ENCODE measurements at places on chromosomes 1 and 21.
A peak's percentile ranks its signal among the peaks of the same experiment; 100 is the strongest.

- no peaks in the 10 kb centered on the region for H3K27me3 ChIP-seq
- no peaks in the 10 kb centered on the region for H3K36me3 ChIP-seq
- no peaks in the 10 kb centered on the region for H3K4me1 ChIP-seq
- no peak overlapping the region for H3K4me3 ChIP-seq
- no peak for DNase-seq
Measured at GRCh38 chr1:79398501-79398900, 392.0 kb upstream of the ADGRL4 start.

DNA sequence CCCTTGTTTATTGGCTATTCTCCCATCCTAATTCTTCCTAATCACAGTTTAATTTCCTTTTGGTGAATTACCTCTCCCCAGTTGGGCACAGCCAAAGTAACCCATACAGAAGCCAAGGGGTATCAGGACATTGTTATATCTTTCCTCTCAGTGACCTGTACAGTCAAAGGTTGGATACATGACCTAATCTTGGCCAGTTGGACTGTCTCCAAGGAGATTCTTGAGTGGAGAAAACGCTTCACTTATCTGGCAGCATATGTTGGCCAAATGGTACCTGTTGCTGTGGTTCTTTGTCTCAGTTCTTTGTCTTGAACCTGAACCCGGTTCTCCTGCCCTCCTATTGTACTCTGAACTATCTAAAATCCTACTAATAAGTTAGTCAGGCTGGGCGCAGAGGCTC, 15.3 kb upstream of the TBCE start:
- no peak overlapping the region for H3K27ac ChIP-seq
- no peaks in the 10 kb centered on the region for H3K27me3 ChIP-seq
- H3K36me3 ChIP-seq, result no peaks in the 10 kb centered on the region
- DNase-seq, result no peak

- H3K4me1 ChIP-seq, result peaks cover 25% of the 10 kb centered on the region
- peak; percentile 64 for DNase-seq
- H3K27ac ChIP-seq, result peak overlapping the region; percentile 42
- no peak overlapping the region for H3K4me3 ChIP-seq
Measured at GRCh38 chr1:156726549-156727226, 1.6 kb upstream of the METTL25B start.

DNA sequence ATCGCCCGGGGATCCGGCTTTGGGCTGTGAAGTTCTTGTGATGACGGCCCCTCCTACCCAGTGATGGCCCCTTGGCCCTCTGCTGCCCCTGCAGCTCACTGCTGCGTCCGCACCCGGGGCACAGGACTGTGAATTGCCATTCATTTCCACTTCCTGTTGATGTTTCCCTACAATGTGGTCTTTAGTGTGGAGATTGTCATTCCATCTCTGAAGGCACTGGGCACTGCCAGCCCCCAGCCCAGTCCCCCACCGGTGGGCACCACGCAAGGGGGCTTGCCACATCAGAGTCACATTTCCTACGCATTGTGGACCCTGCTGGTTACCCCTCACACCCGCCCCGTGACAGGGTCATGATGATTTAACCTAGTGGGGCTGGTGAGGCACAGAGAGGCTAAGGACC, 2.5 kb upstream of the MX2 start:
- peaks cover 5% of the 10 kb centered on the region for H3K4me1 ChIP-seq
- DNase-seq, result no peak
- peak overlapping the region; percentile 87 for H3K27ac ChIP-seq
- H3K36me3 ChIP-seq, result no peaks in the 10 kb centered on the region
- no peaks in the 10 kb centered on the region for H3K27me3 ChIP-seq
- no peak overlapping the region for H3K4me3 ChIP-seq

DNA sequence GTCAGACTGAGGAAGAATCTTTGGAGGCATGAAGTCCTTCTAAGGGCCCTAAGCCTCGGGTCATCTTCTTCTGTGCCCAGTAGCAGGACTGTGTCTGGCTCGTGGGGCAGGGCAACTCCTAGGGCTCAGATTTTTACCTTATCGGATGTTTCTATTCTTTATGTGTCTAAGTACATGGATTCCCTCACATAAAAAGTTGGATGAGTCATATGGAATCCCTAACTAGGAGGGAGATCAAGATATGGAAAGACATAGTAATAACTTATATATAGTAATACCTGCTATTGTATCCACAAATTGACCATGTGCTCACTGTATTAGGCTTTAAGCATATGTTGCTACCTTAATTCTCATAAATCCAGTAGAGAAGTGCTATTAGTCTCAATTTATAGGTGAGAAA, 364.5 kb upstream of the CAMK1G start:
- H3K4me1 ChIP-seq, result no peaks in the 10 kb centered on the region
- H3K27ac ChIP-seq, result no peak overlapping the region
- no peaks in the 10 kb centered on the region for H3K36me3 ChIP-seq
- DNase-seq, result no peak

DNA sequence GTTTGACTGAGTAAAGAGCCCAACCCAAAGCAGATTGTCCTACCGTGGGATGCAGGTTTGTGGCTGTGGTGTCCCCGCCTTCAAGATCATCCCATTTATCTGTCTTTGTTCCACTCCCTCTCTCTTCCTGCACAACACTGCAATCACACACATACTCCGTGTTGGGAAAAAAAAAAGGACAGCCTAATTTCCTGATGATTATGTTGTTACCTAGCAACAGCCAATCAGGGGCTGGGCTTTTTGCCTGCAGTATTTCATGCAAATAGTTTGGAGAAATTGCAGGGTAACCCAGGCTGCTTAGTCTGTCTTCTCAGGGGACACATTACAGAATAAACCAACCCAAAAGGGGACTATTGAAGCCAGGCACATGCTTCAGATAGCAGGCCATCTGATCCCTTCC, 38.3 kb downstream of the PHC2 start:
- H3K36me3 ChIP-seq, result no peaks in the 10 kb centered on the region
- H3K4me3 ChIP-seq, result no peak overlapping the region
- H3K27me3 ChIP-seq, result no peaks in the 10 kb centered on the region
- no peak for DNase-seq
- H3K27ac ChIP-seq, result no peak overlapping the region

DNA sequence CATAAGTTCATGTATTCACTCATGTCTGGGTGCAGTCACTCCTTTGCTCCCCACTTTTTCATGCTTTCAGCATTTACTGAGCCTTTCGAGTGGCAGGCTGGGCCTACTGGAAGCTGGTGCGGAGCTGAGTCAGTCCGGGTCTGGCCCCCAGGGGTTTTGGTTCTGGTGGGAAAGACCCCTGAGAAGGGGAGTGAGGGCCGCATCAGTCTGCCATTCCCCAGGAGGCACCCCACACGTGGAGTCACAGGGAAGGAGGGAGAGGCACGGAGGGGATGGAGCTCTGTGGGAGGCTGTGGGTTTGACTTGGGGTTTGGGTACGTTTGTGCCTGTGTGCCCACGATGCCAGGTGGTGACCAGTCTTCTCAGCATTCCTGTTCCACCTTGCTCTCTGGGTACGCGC, 87.9 kb downstream of the PTPRU start:
- no peak overlapping the region for H3K4me3 ChIP-seq
- no peak for DNase-seq
- H3K36me3 ChIP-seq, result no peaks in the 10 kb centered on the region
- no peaks in the 10 kb centered on the region for H3K27me3 ChIP-seq

GRCh38 chr1:47507144-47507543, 69.3 kb downstream of the FOXD2 start:
- peaks cover 3% of the 10 kb centered on the region for H3K4me1 ChIP-seq
- H3K4me3 ChIP-seq, result no peak overlapping the region
- no peak for DNase-seq
- no peaks in the 10 kb centered on the region for H3K36me3 ChIP-seq
- H3K27me3 ChIP-seq, result peaks cover 42% of the 10 kb centered on the region
- H3K27ac ChIP-seq, result no peak overlapping the region

GRCh38 chr1:215376544-215377264, 190.4 kb upstream of the KCTD3 start:
- no peak for DNase-seq
- no peaks in the 10 kb centered on the region for H3K36me3 ChIP-seq
- H3K27ac ChIP-seq, result no peak overlapping the region
- no peaks in the 10 kb centered on the region for H3K27me3 ChIP-seq
- H3K4me3 ChIP-seq, result no peak overlapping the region

DNA sequence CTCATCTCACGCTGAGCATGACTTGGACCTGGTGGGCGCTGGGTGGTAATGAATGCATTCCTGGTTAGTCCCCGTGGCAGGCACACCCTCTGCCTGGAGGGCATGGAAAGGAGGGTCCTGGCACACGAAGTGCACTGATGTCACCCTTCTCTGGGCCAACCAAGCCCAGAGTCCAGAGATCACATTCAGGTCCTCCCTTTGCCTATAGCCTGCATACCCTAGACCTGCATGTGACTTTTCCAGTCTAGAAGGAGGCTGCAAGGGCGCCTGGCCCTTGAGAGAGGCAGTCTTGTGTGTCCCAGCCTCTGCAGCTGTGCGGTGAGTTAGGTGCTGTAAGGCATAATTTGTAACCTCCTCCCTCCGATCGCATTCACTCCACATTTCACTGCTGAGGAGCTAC, 22.1 kb downstream of the PADI2 start:
- peaks cover 2% of the 10 kb centered on the region for H3K36me3 ChIP-seq
- H3K4me3 ChIP-seq, result no peak overlapping the region
- no peaks in the 10 kb centered on the region for H3K27me3 ChIP-seq
- H3K4me1 ChIP-seq, result peaks cover 4% of the 10 kb centered on the region

GRCh38 chr1:235783148-235783776, 83.4 kb downstream of the LYST start:
- H3K27ac ChIP-seq, result no peak overlapping the region
- DNase-seq, result no peak
- H3K4me3 ChIP-seq, result no peak overlapping the region
- H3K4me1 ChIP-seq, result no peaks in the 10 kb centered on the region

- H3K4me3 ChIP-seq, result peak overlapping the region; percentile 3
- no peaks in the 10 kb centered on the region for H3K36me3 ChIP-seq
- no peaks in the 10 kb centered on the region for H3K27me3 ChIP-seq
- H3K4me1 ChIP-seq, result peaks cover 26% of the 10 kb centered on the region
Measured at GRCh38 chr1:28248273-28249012, 10.9 kb upstream of the SESN2 start.
